ENCODE measurements at places on chromosomes 3 and 15.

- no peak for DNase-seq
These were observed 145.4 kb upstream of the PROK2 start for GRCh38 chr3:71930056-71930991.

- peak; percentile 8 for DNase-seq
These were observed 287.3 kb upstream of the COL8A1 start for GRCh38 chr3:99351122-99351521.

DNA sequence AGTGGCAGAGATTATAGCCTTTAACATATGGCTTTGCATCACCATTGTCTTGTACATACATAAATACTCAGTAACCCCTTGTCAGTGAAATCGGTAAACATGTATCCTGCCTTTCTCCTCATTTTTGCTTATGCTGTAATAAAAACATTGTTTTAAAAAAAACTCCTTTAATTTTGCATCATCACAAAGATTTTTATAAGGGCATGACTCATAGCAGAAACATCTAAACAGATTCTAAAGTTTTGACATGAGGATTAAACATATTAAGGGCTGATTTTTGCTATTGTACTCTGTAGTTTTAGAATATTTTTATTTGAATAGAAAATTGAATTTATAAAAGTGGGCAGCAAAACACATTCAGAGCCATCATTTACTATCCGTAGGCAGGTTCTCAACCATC is 275.9 kb downstream of the ZIC4 start:
- no peak for DNase-seq

GRCh38 chr15:47384341-47384740 is 333.0 kb upstream of the SEMA6D start:
- DNase-seq, result no peak

DNA sequence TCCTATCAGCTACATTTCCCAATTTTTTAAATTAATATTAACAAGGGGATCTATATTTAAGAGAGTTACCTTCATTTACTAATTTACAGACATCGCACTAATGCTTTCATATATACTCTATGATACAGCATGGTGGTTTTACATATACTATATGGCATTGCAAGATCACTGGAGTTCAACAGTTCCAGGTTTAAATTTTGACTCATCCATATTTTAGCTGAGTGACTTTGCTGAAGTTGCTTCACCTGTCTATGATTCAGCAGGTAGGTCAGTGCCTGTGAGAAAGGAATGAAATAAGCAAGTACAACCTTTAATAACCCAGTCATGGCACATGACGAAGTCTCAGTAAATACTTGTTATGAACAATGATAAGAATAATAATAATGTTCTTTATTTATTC is 211.1 kb downstream of the P3H2 start:
- DNase-seq, result no peak
